Activated CD4-positive, alpha-beta T cell treated with anti-CD3 and anti-CD28 coated beads for 24 hours (primary cell): ENCODE measurements at places on chromosomes 7 and 10.
A peak's percentile ranks its signal among the peaks of the same experiment; 100 is the strongest.

GRCh38 chr7:148852272-148852671 lies 31.8 kb downstream of the EZH2 start:
- no peak for DNase-seq

DNA sequence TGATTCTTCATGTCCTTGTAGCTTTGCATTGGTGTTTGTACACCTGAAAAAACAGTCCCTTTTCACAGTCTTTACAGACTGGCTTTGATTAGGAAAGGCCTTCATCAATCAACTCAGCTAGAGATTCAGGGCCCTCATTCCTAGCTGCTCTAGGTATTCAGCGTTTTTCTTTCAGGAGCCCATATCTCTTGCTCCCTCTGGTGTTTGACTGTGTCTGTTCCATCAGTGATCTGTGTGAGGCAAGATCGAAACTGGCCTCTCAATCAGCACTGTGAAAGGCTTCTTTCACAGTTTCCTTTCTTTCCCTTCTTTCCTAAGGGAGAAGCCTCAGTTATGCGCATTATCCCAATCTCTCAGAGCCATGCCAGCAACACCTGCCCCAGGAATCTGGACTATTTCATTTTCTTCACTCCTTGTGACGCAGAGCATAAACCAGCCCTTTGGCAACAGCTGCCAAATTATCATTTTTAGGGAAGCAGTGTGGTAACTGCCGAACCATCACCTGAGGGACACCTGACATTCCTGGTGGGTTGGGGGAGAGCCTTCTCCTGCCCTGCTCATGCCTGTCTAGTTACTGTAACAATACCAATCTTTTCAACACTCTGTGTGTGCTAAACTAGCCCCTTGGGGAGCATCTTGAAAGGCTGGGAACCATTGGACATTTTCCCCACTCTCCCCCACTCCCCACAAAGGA lies 75.7 kb upstream of the CCDC71L start:
- peak; percentile 47 for DNase-seq

- DNase-seq: no peak
Observed at GRCh38 chr7:23431702-23432199, 38.5 kb downstream of the IGF2BP3 start.

DNA sequence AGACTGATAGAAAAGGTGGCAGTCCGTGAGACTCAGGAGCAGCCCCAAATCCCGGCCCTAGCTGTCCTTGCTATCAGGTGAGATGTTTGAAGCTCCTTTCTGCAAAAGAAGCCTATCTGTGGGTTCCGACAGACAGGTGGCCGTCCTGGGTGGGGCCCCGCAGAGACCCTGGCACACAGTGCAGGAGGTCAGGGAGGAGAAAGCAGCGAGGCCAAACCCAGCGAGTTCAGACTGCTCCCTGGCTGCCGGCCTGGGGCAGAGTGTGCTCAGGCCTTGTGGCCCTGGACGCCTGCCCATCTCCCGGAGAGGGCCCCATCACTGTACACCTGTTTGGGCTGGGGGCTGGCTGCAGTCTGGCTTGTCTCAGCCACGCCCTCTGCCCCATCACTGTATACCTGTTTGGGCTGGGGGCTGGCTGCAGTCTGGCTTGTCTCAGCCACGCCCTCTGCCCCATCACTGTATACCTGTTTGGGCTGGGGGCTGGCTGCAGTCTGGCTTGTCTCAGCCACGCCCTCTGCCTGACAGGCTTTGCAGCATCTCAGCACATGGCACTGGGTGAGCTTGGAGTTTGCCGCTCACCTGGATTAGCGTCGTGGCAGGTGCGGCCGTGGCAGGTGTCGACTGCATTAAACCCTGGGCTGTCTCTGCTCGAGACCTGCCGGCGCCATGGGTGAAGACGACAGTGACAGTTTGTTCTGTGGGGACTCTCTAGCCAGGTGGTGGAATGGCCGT lies 11.8 kb upstream of the PRKAR1B start:
- no peak for DNase-seq

DNA sequence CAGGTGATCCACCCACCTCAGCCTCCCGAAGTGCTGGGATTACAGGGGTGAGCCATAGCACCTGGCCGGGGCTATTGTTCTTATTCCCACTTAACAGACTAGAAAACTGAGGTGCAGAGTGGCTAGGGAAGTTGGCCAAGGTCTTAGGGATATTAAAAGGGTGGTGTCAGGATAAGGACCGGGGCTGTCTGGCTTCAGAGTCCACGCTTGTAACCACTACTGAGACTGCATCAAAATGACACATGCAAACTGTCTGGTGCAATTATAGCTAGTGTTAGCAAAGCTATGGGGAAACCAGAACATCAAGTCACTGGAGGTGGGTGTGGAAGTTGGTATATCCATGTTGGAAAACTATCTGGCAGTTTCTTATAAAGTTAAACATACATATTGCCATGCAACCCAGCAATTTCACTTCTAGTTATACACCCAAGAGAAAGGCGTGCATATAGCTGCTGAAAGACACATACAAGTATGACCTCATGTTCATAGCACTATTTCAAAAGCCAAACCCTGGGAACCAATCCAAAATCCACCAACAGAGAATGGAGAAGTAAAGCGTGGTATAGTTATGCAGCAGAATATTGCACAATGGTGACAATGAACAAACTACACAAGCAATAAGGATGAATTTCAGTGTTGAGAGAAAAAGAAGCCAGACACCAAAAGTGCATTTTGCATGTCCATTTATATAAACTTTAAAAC lies 33.9 kb upstream of the EEPD1 start:
- no peak for DNase-seq

DNA sequence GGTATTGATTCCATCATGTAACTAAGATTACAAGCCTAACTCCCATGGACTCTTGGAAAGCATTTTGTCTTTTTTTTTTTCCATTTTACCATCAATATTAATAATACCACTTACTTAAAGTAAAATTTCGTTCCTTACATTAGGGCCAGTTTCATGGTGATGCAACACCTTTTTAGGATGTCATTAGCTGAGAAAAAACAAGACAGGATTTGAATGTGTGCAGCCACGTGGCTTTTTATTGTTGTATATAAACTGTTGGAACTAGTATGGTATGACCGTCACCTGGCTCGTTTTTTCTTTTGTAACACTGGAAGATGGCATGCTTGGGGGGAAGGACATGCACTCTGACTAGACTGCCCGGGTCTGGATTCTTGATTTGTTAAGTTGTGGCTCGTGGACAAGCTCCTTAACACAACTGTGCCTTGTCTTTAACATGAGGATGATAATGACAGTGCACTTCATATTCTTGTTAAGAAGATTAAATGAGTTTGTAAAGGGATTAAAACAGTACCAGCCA lies 42.1 kb downstream of the ARHGAP21 start:
- DNase-seq: no peak

DNA sequence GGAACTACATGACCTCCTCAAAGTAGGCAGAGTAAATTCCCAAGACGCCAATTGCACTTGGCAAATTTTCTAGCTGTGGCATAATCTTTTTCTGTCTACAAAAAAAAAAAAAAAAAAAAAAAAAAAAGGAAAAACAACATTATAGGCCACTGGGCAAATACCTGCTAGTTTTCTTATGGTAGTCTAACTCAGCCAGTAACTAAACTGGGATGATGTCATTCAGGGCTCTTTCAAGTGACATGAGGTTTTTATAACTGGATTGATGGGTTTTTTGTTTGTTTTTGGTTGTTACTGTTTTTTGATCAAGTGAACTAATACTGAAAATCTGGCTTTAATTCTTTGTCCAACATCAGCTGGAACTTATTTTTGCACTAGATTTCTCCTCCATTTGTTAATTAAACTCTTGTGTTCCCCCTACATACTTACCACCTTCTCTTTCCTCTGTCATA lies 7.4 kb upstream of the VIM start:
- no peak for DNase-seq

DNA sequence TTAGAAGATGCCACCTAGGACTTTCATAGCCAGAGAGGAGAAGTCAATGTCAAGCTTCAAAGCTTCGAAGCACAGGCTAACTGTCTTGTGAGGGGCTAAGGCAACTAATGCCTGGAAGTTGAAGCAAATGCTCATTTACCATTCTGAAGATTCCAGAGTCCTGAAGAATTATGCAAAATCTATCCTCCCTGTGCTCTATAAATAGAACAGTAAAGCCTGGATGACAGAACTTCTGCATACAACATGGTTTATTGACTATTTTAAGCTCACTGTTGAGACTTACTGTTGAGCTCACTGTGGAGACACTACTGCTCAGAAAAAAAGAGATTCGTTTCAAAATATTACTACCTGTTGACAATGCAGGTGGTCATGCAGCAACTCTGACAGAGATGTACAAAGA lies 28.6 kb downstream of the TNS3 start:
- DNase-seq: no peak

- no peak for DNase-seq
Observed at GRCh38 chr7:128131731-128132130, 100.5 kb upstream of the LRRC4 start.

GRCh38 chr7:142866361-142867096 lies 11.7 kb downstream of the EPHB6 start:
- DNase-seq: no peak

DNA sequence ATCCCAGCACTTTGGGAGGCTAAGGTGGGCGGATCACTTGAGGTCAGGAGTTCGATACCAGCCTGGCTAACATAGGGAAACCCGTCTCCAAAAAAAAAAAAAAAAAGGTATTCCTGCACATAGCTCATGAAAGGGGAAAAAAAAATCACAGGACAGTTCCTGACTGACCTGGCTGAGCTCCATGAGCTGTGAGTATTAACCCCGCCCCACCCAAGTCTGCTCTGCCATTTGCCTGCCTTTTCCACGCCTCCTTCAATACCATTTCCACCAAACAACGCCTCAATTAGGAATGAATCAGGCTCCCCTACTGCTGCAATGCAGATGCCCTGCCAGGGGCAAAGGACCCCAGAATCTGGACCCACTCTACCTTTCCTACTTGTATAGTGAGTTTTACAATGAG lies 55.0 kb downstream of the PDIA4 start:
- DNase-seq: no peak

- no peak for DNase-seq
Observed at GRCh38 chr10:29106287-29106686, 182.6 kb upstream of the LYZL1 start.

GRCh38 chr7:93551063-93551895 lies 23.2 kb downstream of the CALCR start:
- DNase-seq: no peak

DNA sequence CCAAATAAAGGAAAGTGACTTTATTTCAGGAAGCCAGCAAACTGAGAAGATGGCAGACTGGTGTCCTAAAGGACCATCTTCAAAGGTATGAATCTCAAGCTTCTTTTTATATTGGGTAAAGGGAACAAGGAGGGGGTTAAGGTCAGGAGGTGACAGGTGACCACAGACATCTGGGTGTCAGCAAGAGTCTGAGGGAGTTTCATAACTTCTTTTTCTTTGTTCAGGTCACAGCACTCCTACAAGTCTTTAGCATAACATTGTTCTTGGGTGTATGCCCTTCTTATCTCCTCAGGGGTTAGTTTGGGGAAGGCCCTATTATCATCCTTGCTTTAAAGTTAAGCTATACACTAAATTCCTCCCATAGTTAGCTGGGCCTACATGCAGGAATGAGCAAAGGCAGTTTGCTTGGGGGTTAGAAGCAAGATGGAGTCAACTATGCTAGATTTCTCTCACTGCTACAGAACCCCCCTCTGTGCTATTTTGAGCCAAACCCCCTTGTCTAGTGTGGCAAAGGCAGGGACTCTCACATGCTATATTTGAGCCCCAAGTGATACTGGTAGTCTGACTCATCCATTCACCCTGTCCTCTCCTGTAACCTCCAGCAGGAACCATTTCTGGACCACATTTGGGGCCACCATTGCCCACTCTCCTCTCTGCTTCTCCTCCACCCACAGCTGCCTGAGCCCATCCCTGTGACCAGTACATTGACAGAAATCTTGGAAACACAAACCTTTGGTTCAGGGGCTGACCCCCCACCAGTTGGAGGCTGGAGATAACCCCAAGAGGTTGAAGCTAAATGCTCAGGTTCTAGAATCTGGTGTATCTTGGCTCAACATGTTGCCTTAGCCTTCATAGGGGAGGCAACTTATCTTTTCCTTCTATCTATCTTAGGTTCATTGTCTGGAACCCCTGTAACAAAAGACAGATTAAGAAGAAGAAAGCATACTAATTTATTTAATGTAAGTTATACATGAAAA lies 55.5 kb upstream of the LRGUK start:
- no peak for DNase-seq

DNA sequence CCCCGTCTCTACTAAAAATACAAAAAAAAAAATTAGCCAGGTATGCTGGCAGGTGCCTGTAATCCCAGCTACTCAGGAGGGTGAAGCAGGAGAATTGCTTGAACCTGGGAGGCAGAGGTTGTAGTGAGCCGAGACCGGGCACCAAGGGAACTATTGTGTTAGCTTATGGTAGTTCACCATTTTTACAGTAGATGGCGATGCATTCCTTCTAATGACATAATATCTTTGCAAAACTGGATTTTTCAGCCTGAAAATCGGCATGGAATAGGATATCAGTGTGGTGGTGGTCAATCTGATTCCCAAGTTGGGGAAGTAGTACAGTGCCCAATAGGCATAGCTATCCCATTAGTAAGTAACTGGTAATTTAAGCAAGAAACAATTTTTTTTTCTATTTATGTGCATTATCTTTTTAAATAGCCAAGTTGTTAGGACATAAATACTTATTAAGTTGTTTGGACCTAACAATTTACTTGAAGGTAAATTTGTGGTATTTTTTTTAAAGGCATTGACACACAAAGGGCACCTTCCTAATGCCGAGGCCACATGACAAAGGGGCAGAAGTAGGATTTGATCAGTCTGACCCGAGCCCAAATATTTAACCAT lies 17.6 kb upstream of the IMPDH1 start:
- DNase-seq: no peak

DNA sequence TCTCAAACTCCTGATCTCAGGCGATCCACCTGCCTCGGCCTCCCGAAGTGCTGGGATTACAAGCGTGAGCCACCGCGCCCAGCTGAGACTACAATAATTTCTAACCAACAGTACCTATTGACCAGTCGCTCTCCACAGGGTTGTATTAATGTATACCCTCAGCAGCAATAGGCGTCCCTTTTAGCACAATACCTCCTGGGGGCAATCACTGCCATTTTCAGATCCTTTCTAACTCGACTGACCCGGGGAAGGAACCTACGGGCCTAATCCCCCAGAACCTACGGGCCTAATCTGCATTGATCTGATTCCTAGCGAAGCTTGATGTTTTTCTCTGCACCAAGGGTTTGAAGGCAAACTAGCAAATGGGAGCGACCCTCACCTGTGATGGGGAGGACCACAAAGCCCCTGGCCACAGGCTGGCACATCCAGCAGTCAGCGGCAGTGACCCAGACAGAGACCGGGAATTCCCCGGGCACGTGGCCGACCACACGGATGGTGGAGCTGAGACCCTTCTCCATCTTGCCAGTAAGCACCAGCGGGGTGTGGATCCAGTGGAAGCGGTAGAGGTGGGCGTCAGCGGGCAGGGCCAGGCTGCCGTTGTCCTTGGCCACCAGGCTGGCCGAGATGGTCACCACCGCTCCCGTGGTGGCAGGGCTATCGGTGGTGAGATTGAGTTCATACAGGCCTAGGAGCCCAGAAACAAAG lies 6.9 kb downstream of the TMEM130 start:
- no peak for DNase-seq

GRCh38 chr10:33112831-33113455 lies 154.9 kb upstream of the ITGB1 start:
- DNase-seq: no peak
